ENCODE measurements at places on chromosomes 6 and 20.

GRCh38 chr20:32296819-32297420 lies 19.5 kb downstream of the KIF3B start:
- no peak for DNase-seq

DNA sequence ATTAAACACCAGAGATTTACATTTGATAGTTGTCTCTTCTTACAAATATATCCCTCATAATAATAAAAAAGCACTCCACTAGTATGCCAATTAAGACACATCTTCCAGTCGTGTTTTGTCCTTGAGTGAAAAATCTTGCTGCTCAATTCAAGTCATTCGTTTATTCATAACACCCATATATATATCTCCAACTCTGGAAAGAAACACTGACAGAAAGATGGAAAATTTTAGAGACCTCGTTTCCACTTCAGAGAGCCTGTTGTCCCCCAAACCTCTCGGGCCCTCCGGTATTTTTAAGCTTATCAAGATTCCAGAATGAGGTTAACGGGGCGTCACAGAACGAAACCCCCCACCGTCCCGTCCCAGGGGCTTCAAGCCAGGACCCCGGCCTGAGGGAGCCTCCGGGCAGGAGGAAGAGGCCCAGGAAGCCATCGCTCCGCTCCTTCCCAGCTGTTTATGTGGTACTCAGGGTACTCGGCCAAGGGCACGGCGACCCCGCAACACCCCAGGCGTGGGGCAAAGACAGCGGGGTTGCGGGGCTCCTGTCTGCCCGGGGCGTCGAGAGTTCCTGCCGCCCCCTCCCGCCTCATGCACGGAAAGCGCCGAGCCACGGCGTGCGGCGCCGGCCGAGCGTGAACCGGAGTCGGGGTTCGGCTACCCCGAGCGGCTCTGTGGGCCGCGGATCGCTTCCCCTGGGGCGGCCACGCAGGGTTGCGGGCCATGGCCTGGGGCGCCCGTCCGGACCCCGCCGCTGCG lies 623 bp upstream of the SNX9 start:
- DNase-seq: no peak

GRCh38 chr6:45654673-45655072 lies 276.9 kb upstream of the SUPT3H start:
- DNase-seq: no peak

- DNase-seq: no peak
Observed at GRCh38 chr6:48777411-48777810, 666.4 kb upstream of the PTCHD4 start.

- no peak for DNase-seq
Observed at GRCh38 chr20:59818911-59819310, 114.5 kb downstream of the SYCP2 start.

- DNase-seq: no peak
Observed at GRCh38 chr6:44076356-44077213, 50.7 kb downstream of the MRPL14 start.

- DNase-seq: no peak
Observed at GRCh38 chr20:60123096-60123495, 164.9 kb downstream of the CDH26 start.

- DNase-seq: no peak
Observed at GRCh38 chr20:57142667-57143066, 123.8 kb downstream of the BMP7 start.

DNA sequence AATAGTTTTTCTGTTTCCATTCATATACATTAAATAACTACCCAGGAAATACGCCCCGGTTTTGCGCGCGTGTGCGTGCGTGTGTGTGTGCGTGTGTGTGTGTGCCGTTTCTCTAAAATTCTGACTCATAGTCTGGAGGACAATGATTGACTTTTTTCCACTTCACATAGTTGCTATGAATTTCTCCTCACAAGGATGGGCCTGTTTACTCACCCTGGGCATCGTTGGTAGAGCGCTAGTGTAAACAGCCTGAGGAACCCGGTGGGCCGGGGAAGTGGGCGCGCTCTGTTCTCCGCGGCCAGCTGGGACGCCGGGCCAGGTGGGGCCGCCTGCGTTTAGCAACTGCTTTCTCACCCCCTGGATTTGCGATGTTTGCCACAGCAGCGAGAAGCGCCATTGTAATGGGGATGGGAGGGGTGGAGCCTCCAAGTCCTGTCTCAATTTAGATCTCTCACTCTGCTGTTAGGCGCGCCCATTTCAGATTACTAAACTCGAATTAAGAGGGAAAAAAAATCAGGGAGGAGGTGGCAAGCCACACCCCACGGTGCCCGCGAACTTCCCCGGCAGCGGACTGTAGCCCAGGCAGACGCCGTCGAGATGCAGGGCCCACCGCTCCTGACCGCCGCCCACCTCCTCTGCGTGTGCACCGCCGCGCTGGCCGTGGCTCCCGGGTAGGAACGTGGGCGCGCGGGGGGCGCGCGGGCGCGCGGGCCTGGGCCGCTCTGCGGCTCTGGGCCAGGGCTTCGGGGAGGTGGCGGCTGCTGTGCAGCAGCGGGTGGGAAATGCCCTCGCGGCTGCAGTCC lies at the start of gene CD109:
CD109 (plus strand) TSS at position 585 of the 803 bp plus-strand sequence; CDS start at position 598, 13 bp downstream.
- no peak for DNase-seq

DNA sequence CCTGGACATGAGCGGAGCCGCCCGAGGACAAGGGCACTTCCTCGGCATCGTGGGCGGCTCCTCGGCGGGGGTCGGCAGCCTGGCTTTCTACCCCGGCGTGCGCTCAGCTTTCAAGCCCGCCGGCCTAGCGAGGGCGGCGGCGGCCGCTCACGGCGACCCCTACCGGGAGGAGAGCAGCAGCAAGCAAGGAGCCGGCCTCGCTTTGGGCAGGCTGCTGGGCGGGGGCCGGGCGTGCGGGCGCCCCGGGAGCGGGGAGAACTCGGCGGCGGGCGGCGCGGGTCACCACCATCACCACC lies 6.7 kb downstream of the PRDM13 start:
- no peak for DNase-seq

DNA sequence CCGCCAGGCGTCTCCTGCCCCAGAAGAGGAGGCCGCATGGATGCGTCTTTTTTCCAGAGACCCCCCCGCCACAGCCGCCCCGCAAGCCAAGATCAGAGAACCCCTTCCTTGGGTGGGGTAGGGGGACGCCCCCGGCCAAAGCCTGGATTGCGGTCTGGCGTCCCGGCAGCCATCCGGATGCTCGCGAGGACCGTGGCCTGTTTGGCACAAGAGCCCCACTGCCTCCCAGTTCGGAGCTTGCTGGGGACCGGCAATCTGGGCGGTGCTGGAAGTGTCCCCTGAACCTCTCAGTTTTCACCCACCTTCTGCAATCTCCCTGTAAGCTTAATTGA lies 924 bp downstream of the FAM162B start:
- DNase-seq: no peak

- no peak for DNase-seq
Observed at GRCh38 chr6:17501442-17501841, 98.7 kb upstream of the FAM8A1 start.

GRCh38 chr20:32045999-32046398 lies 6.0 kb upstream of the HCK start:
- DNase-seq: no peak

DNA sequence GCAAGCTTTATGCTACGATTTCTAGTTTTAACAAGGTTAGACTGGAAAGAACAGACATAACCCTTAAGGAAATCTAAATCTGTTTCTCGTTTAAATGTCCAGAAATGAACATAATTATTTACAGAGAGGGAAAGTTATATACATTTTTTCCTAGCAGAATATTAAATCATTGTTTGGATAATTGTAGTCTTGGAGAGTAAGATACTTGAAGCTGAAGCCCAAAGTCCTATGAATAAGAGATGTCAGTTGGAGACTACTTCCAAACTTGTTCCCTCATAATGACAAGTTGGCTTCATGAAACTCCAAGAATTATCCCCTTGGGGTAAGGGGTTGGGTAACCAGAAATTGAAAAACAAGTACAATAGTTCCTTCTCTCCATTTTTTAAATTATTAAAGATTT lies 911.1 kb upstream of the MAN1A1 start:
- DNase-seq: no peak

DNA sequence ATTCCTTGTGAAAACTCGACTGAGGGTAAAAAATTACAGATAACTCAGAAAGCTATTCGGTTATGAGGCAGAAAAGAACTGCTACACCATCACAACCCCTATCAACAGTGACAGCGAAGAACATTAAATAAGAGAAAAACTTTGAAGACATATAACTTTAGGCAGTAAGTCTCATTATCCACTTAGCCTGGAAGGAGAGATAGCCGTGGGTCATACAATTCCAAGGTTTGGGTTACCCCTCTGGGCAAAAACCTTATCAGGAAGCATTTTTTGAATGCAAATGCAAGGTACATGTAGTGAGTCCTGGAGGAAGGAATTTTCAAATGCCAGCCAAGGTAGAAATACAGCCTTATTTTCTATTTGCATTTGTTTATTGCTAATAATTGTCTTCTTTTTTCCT lies 129.8 kb downstream of the FLRT3 start:
- DNase-seq: no peak

Measured in NCI-H2081 treated with DMSO at 0.1 percent for 48 hours (cell line).